GM12878 (cell line): ENCODE measurements at places on chromosomes 16 and 17. TPM values are rescaled to one million over a fixed set of nuclear protein-coding genes. Genes with fewer than 3 reads are reported as not detected.

DNA sequence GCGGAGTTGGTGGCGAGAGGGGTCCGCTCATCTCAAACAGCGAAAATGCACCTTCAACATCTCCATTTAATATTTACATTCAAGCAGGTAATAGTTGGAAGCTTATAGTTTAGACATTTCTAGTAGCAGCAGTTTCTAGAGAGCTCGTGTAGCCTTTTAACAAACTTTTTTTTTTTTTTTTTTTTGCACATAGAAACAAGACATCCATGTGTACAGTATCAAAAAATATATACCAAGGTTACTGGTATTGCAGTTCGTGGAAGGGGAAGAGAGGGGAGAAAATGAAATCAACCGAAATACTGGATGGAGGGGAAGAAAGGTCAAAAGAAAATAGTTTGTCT is 6.2 kb downstream of the CBX4 start:
- no peak for DNase-seq

- no peak for DNase-seq
Observed at GRCh38 chr16:47473792-47474191, 12.7 kb downstream of the PHKB start.

DNA sequence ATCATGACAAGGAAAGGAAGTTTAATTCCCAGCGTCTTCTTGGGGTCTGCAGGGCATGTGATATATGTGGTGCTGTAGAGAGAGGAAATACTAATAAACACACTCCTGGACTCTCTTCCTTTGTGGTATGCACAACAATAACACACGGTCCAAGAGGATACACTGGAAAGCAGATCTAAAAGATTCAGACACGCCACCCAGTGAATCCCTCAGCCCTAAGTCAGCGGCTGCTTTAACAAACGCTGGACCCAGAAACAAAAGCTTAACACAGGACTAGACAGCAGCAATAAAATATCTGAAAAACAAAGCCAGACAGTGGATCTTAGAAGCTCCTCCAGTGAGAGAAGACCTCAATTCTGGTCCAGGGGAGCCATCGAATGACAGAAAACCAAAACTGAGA is 13.1 kb downstream of the CFAP20 start:
- no peak for DNase-seq

DNA sequence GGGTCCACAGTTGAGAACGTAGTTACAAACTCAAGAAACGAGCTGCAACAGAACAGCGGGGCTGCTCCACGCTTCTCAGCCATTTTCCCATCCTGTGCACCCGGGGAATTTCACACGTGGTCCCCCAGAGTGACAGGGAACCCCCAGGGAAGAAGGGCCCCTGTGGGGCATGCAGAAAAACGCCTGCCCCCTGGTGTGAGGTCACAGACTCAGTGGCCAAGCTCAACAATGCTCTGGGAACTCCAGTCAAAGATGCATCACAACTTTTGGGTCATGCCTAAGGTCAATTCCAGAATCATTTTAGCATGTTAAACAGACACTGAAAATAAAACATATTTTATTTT is 115.4 kb downstream of the ZNF778 start:
- DNase-seq = no peak

DNA sequence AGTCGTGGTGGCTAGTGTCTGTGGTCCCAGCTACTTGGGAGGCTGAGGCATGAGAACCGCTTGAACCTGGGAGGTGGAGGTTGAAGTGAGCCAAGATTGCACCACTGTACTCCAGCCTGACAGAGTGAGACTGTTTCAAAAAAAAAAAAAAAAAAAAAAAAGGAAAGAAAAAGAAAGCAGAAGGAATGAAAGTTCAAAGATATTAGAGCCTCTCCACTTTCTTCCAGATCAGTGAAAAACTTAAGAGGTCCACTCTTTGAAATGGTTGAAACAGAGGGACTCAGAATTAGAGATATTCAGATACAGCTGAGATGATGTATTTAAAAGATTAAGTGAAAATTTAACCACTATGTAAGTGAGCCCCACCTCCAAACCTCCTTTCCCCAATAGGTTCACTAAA is 16.8 kb downstream of the MED13 start:
- DNase-seq = no peak

DNA sequence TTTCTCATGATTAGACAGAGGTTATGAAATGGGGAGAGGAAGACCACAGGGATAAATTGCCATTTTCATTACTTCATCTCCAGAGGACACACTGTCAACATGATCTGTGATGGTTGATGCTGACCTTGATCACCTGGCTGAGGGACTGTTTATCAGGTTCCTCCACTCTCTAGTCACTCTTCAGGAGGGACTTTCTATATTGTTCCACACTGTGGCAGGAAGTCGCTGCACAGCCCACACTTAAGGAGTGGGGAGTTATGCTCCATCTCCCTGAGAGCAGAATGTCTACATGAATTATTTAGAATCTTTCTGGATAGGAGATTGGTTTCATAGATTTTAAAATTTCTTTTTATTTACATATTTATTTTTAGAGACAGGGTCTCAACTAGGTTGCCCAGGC is 46.7 kb downstream of the CYB5B start:
- DNase-seq = no peak

DNA sequence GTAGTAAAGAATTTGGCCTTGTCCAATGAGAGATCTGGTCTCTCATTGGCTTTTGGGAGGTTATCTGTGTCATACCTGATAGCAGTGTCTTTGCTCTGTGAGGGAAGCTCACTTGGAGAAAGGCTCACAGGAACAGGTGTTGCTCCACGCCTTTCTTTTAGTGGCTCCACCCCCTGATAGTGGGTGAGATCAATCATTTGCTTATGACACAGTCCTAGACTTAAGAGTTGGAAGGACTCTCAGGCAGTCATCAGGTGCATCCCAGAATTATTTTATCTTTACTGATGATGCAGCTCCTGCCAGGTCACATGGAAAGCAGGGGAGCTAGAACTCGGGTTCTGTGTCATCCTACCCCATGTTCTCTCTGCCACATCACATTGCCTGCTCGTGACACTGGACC is 59.3 kb downstream of the CENPV start:
- no peak for DNase-seq

- DNase-seq = no peak
Observed at GRCh38 chr16:88200896-88201185, 181.9 kb upstream of the ZNF469 start.

- DNase-seq = no peak
Observed at GRCh38 chr16:81127051-81127450, 30.9 kb upstream of the GCSH start.

- DNase-seq = no peak
Observed at GRCh38 chr17:6248061-6248460, 177.9 kb downstream of the WSCD1 start.

- no peak for DNase-seq
Observed at GRCh38 chr16:27223701-27224100, 20.4 kb downstream of the KDM8 start.

DNA sequence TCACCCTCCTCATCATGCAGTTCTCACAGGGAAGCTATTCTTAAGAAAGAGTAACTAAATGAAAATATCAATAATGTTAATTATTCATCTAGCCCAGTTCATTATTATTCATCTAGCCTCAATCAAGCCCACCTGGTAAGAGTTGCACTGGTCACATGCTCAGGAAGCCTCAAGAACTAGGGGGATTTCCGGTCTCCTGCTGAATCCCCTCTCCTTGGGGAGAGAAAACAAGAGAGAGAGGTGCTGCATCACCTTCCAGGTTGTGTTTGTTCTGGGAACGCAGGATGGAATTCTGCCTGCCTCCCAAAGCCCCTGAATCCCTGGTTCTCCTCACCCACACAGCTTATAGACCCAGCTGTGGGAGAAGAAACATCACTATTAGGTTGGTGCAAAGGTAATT is 164.0 kb downstream of the PMP22 start:
- no peak for DNase-seq

MYCBPAP gene
- polyA plus RNA-seq = 0.94 and 1.7 TPM in 2 replicates

JPT1 gene
- 648 and 663 TPM in 2 replicates for polyA plus RNA-seq

KRT27 gene
- polyA plus RNA-seq = not detected in 2 replicates

CACNG1 gene
- polyA plus RNA-seq = not detected in 2 replicates

FBXO39 gene
- not detected in 2 replicates for polyA plus RNA-seq

GSG1L gene
- not detected in 2 replicates for polyA plus RNA-seq
